AG09309 (cell line): ENCODE measurements at places on chromosomes 2 and 18.
A peak's percentile ranks its signal among the peaks of the same experiment; 100 is the strongest.

DNA sequence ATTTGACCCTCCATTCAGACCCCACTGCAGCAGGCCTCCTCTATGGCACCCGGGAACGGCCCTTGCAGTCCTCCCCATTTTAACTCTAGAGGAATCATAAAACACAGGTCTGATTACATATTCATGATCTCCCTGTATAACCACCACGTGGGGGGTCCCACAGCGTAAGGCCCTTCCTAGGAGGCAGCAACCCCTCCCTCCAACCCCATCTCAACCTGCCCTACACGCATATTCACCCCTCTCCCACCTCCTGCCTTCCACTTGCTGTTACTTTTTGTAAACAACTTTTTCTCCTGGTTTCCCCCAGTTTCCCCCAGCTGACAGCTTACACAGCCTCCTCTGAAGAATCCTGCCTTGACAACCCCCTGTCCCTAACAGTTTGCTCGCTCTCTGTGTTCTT, 85.1 kb upstream of the FOXI3 start:
- no peak for DNase-seq

- no peak for DNase-seq
Measured at GRCh38 chr2:158232476-158232875, 130.8 kb downstream of the UPP2 start.

- DNase-seq, result no peak
Measured at GRCh38 chr2:49943944-49944778, 789.8 kb upstream of the FSHR start.

GRCh38 chr18:74644713-74645112, 47.0 kb downstream of the ZNF407 start:
- no peak for DNase-seq

DNA sequence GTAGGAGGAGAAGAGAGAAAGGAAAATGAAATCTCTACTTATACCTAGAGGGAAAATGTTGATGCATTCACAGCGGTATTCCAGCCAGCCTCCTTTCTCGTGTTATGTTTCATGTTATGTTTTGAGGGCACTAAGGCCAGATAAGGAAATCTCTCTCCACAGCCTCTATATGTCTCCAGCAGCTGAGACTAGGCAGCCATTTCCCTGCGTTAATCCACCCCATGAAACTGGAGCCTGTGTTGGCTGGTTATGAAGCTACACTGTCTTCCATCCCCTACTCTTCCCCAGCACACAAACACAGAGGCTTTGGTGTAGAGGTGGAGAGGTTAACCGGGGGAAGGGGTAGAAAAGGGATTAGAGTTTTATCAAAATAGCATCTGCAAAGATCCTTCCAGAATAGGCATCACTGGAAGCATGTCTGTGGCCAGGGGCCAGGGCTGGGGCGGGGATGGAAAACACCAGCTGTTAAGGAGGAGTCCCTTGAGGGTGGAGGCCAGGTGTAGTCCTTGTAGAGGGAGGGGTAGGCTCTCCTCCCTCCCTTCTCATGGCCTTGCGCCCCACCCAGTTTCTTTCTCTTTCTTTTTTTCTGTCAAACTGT, 100.9 kb upstream of the TNP1 start:
- DNase-seq, result no peak

- DNase-seq, result no peak
Measured at GRCh38 chr18:76991021-76991688, 141.4 kb downstream of the MBP start.

GRCh38 chr2:136031711-136032110, 46.3 kb upstream of the DARS1 start:
- no peak for DNase-seq

GRCh38 chr2:162155093-162155492, 3.0 kb upstream of the GCG start:
- no peak for DNase-seq

- no peak for DNase-seq
Measured at GRCh38 chr18:37534627-37535026, 31.0 kb downstream of the CELF4 start.

DNA sequence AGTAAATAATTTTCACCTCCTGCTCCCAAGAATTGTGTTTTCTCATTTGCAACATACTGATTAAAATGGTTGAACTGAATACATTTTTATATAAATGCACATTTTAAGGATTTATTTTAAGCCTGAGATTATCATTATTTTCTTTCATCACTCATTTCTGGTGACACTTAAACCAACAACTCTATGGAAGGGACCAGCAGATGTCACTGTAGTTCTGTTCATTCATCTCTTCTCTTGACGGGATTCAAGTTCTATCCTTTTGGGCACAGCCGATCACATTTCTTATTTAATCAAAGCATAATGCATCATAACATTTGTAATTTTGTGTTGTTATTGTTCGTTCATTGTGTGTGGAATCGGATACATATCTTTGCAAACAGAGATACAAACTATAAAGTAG, 417.9 kb downstream of the HRH4 start:
- peak; percentile 37 for DNase-seq

- DNase-seq, result no peak
Measured at GRCh38 chr2:68907232-68907919, 36.2 kb upstream of the BMP10 start.

GRCh38 chr2:28643911-28644334, 107.7 kb upstream of the PPP1CB start:
- peak; percentile 80 for DNase-seq

DNA sequence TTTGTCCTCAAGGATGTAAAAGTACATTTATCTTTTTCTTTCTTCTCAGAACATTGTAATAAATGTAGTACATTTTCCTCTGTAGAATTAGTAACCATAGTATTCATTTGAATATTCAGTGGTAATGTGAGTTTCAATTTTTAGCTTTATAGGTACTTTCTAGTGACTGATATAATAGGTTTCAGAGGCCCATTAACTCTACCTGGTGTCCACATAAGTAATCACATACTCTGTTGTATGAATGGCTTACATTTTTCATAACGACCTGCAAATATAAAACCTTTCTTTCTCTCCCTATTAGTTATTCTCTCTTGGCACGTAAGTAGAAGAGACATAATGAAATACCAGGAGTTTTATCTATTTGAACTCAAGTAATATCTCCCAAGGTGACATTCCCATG, 1017.6 kb downstream of the DPP10 start:
- no peak for DNase-seq

DNA sequence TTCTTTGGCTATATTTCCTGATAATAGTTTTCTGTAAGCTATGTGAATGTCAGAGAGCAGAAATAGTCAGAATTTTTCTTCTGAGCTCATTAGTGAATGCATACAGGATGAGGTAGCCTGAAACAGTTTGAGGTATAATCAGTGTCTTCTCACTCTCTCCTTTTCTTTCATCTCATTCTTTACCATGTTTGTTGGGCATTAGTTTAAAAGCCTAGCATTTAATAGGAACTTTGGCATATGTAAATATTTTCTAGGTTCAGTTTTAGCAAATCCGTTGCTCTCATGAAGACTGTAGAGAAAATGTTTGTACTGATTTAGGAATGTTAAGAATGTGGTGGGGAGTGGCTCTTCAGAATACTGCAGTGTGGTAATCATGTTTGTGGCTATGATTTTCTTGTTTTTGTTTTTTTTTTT, 119.4 kb downstream of the PARD3B start:
- no peak for DNase-seq

DNA sequence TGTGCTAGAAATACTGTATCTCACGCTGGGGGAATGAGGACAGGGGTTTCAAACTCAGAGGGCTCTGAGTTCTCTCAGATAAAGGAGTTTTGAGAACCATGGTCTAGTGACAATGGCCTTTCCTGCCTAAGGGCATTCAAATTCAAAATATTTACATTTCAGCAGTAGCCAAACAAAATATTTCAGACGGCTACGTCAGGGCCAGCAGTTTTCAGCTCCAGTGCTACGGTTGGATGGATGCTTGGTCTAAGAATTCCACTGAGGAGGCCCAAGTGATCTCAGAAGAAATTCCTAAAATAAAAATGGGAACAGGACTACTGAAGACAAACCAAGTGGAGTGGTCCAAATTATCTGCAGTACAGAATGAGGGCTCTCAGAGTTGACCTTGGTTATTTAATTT, 41.1 kb upstream of the SCG2 start:
- no peak for DNase-seq
